AG10803 (cell line): ENCODE measurements at places on chromosomes 3 and 15.
A peak's percentile ranks its signal among the peaks of the same experiment; 100 is the strongest.

GRCh38 chr3:110413266-110413665 is 658.4 kb upstream of the NECTIN3 start:
- no peak for DNase-seq

GRCh38 chr3:131701153-131701770 is 198.5 kb upstream of the MRPL3 start:
- no peak for DNase-seq

GRCh38 chr3:164417955-164418354 is 660.3 kb downstream of the SI start:
- no peak for DNase-seq

DNA sequence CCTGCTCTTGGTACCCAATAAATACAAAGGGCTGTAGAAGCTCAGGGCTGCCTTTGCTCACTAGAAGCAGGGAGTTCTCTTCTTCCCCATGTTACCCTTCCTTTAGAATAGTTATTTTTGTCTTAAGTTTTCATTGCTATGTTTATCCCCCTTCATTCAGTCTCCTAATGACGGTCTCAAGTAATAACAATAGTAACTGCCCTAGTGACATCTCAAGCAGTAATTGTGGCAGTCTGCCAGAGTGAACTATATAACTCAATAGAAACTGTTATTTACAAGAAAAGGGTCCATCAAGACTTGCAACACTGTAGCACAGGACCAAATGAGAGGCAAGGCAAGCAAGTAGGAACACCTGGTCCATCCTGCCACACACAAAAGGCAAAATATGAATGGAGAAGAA is 32.5 kb upstream of the SIN3A start:
- DNase-seq, result no peak

DNA sequence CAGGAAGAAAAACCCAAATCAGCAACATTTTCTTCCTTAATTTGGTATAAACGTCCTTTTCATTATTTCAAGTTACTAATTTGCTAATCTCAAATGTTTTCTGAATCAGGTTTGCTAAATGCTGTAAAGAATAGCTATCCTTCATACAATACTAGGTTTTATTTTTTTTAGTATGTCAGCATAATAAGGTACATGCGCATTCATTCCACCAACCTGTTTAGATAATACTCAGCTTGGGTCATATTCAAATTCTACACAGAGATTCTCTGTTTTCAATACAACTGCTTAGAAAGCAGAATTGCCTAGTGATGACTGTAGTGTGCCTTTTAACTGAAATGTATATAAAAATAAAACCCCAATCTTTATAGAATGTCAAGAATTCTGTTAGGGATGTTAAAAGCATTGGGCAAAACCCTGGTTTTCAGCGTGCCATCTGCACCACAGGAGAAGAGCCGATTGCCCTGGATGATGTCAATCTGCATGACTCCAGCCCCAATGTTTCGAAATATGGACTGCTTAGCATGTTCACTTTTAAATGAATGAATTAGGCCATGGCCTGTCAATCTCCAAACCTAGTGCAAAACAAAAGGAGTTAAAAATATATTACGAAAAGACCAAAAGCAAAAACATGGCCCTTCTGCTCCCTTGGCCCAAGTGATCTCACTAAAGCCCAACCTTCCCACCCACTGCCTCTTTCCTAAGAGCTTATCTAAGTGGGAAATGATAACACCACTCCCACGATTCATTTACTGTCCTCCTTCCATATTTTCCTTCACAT is 107.4 kb downstream of the GLDN start:
- peak; percentile 31 for DNase-seq

- no peak for DNase-seq
Observed at GRCh38 chr3:30042916-30043555, 563.4 kb upstream of the TGFBR2 start.

GRCh38 chr3:15932348-15933300 is 134.8 kb upstream of the ANKRD28 start:
- DNase-seq, result no peak

DNA sequence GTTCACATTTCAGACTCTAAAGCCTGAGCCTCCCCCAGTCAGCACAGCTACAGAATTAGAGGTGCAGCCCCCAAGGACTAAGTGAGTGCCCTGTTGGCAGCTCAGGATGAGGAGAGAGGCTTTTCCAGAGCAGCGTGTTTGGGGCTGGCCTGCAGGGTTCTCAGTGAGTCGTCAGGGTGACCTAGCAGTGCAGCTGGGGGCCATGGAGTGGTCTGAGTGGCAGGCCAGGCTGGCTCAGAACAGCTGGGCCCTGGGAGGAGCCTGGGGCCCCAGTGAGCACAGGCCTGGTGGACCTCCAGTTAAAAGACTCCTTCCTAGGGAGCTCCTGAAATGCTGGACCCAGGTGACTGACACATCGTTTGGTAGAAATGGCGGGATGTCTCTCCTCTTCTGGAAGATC is 108.3 kb downstream of the SLC49A4 start:
- no peak for DNase-seq

DNA sequence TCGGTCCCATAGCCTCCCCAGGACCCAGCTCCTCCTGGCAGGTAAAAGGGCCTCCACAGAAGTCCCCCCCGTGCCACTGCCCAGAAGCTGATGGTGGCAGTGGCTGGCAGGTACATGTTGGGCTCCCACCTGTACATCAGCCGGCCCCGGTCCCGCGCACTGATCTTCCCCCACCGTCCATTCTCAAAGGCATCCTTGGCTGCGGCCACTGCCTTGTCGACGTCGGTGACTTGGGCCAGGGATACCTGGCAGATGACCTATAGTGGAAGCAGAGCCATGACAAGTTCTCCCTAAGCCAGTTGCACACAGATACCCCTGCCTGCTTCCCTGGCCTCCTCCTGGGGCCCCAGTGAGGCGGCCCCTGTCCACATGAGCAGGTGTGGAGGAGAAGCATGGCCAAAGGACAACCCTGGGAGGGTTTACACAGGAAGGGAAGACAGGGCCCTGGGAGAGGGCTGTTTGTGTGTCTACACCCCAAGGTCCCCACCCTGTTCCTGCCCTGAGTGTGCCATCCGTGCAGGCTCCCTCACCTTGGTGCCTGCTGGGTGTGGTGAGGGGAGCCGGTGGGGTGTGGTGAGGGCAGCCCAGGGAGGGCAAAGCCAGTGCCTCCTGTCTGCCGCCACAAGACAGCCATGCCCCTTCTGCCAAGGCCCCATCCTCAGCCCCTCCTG is 44.8 kb downstream of the ALDH1L1 start:
- DNase-seq, result no peak

GRCh38 chr3:153038367-153038766 is 123.7 kb upstream of the RAP2B start:
- DNase-seq, result no peak

GRCh38 chr3:48429960-48430707 is at the start of gene PLXNB1:
TSS of gene PLXNB1 (minus strand) at chr3:48430086. CDS start at chr3:48424611, 5,475 bp downstream.
- DNase-seq, result peak; percentile 57

GRCh38 chr3:102038477-102039142 is 189.3 kb downstream of the NFKBIZ start:
- no peak for DNase-seq

DNA sequence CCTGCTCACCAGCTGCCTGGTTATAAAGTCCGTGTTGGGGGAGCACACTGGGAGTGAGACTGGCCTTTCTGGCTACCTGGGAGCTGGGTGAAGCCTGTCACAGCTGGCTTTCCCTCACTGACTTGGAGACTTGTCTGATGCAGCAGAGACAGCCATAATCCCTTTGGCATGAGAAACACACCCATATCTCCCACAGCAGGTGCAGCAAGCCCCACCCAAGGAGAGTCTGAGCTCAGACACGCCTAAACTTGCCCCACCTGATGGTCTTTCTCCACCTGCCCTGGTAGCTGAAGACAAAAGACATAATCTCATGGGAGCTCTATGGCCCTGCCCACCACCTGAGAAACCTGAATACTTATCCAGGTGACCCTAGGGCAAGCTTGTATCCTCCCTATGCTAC is 54.8 kb downstream of the NMD3 start:
- DNase-seq, result no peak

GRCh38 chr3:191170097-191170496 is 28.9 kb upstream of the OSTN start:
- DNase-seq, result no peak

GRCh38 chr15:78002996-78003395 is 74.5 kb downstream of the TBC1D2B start:
- DNase-seq, result no peak

DNA sequence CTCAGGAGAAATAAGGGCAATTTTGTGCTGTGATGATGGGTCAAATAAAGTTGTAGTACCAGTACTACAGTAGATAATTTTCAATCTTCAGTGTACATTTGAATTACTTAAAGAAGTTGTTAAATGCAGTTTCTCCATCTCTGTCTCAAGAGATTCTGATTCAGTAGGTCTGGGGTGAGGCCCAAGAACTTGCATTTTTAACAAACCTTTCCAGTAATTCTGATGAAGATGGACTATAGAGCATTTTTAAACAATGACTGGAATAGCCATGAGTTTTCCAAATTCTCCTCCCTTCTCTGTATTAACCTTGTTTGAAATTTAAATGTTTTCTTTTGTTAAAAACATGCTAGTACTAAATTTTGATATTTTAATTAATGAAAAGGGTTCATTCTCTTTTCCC is 127.0 kb upstream of the CD96 start:
- no peak for DNase-seq

DNA sequence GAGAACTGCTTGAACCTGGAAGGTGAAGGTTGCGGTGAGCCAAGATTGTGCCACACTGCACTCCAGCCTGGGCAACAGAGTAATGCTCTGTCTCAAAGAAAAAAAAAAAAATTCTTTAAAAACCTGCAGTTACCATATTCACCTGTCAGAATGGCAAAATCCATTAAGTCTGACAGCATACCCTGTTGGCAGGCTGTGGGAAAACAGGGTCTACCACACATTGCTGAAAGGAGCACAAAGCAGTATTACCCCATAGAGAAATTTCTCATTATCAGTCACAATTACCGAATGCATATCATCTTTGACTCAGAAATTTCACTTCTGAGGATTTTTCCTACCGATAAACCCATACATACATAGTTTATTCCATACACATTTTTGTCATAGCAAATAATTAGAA is 264.1 kb upstream of the SLCO3A1 start:
- DNase-seq, result no peak

GRCh38 chr3:134249296-134249841 is 1.3 kb downstream of the RYK start:
- DNase-seq, result no peak

GRCh38 chr3:142896201-142896755 is 7.4 kb upstream of the PCOLCE2 start:
- DNase-seq, result peak; percentile 80

- peak; percentile 96 for DNase-seq
Observed at GRCh38 chr3:134462331-134462941, 23.3 kb downstream of the ANAPC13 start.

GRCh38 chr3:89889386-89889785 is 782.0 kb downstream of the EPHA3 start:
- no peak for DNase-seq

- no peak for DNase-seq
Observed at GRCh38 chr3:105399611-105400010, 32.9 kb downstream of the ALCAM start.

DNA sequence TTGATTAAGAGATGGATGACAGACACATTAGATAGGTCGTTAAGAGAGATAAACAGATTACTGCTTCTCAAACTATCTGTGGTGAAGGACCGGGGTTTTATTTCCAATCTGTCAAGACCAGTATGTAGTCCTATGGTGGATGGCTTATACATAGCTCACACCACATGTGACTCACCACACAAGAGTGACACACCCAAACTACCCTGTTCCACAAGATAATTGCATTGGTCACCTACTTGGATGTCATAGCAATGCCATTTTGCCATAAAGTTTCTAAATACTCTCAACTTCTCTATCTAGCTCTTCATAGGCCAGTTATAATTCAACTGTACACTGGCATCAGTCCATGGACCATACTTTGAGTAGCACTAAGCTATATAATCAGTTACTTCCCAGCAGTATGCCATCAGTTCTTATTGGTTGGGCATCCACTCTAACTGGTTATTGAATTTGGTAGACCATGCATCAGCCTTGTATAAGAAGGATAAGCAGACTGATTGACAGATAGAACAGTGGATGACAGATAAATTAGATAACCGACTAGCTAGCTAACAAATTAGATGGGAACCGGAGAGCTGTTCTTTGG is 11.6 kb downstream of the WWTR1 start:
- DNase-seq, result peak; percentile 54

GRCh38 chr3:59064276-59064675 is 14.5 kb upstream of the CFAP20DC start:
- no peak for DNase-seq

GRCh38 chr3:64644483-64644882 is 43.3 kb downstream of the ADAMTS9 start:
- no peak for DNase-seq

DNA sequence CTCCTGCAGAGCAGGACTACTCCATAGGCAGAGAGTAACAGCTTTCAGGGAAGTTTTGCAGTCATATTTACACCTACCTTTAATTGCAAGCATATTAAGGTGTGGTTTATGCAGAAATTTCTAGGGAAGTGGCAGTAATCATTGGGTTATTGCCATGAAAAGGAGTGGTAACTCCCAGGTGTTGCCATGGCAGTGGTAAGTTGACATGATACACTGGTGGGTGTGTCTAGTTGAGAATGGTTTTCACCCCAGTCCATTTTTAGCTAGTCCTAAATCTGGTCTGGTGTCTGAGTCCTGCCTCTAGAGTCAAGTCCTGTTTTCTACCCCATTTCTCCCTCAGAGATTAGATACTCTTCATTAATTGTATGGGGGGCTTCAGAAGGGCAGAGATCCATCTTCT is 128.4 kb upstream of the GMNC start:
- DNase-seq, result no peak

DNA sequence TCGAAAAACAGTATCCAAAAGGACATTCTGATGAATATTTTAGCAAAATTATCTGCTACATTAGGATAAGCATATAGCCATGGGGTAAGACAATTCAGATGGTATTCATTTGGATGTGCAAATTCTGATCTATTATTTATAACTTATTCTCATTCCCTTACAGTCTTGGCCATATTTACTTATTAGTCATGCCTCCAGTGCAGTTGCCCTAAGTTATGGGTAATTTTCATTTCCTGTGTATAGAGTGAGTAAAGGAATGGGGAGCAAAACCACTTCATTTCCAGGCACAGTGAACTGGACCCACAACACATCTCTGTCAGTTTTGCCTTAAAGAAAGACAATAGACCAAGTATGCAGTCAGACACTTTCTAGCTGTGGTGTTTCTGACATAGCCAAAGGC is 134.3 kb downstream of the POLQ start:
- DNase-seq, result peak; percentile 27

- DNase-seq, result no peak
Observed at GRCh38 chr3:148146241-148146640, 551.5 kb upstream of the AGTR1 start.

- no peak for DNase-seq
Observed at GRCh38 chr3:168102735-168103410, 7.1 kb upstream of the GOLIM4 start.

- peak; percentile 53 for DNase-seq
Observed at GRCh38 chr15:55402707-55403106, 5.5 kb downstream of the CCPG1 start.

GRCh38 chr3:192818126-192818525 is 90.8 kb upstream of the FGF12 start:
- DNase-seq, result no peak

- DNase-seq, result no peak
Observed at GRCh38 chr3:143563786-143564185, 284.5 kb downstream of the SLC9A9 start.
